ENCODE measurements at places on chromosomes 11 and 22.

DNA sequence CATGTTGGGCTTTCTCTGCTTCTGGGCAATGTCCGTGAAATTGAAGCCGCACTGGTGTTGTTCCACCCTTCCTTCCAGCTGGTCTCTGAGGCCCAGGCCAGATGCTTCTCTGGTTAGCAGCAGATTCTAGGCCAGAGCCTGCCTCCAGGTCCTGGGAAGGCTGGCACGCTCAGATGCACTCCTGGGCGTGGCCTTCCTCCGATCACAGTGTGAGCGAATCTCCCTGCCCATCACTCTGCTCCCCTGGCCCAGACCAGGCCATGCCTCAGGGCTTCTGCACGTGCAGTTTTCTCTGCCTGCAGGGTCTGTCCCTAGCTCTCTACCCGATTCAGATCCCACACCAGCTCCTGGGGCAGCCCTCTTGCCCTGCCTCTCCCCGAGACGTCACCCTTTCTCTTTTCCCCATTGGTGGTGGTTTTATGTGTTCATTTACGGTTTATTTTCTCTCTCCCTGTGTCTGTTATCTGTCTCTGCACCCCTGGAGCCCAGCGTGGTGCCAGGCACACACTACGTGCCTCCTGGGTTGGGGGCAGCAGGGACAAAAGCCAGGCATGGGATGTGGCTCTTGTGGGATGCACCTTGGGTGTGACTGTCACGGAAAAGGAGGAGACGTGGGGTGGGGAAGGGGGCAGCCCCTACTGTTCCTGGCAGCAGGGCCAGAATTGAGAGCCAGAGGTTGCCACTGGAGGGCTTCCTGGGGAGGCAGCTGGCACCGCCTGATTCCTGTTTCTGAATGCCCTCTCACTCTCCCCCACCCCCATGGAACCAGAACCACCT is 66.0 kb downstream of the KCNQ1 start:
- DNase-seq = no peak

GRCh38 chr11:74248469-74248868 is 63.0 kb downstream of the P4HA3 start:
- DNase-seq = no peak

GRCh38 chr11:99739464-99740089 is 718.8 kb downstream of the CNTN5 start:
- DNase-seq = no peak

DNA sequence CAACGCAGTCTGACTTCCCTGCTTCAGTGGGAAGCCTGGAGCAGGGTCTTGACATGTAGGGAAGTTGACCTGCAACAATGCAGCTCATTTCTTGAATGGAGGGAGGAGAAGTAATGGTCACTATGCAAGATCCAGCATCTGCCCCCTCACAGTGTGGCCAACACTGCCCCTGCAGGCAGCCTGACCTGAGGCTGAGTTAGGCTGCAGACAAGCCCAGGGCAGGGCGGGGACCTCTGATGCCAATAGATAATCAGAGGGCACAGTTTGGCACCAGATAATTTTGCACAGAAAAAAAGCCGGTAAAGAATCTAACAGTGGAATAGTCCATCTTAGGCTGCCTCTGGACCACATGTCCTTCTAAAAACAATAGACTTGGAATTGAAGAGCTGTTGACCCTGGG is 182.3 kb downstream of the DSCAML1 start:
- no peak for DNase-seq
